Cortex of kidney (tissue), 1 donor: ENCODE measurements at places on chromosomes 2 and 18.

DNA sequence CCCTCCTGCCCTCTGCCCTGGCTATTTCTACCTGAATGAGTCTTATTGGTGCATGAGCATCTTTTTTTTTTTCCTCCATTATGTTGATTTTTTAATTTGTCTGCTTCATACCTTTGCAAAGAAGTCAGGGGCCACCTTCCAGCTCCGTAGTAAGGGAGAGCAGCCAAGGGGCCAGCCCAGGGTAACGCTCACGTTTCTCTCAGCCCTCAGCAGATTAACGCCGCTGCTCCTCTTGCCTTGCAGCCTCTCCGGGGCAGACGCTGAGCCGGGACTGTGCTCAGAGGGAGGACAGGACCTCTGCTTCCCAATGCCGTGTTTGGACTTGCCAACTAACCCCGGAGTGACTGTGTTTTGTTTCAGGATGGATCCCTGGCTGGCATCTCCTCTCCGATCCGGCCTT is 241.7 kb downstream of the ATAD2B start:
- DNase-seq, result no peak

GRCh38 chr18:25825056-25825455 is 265.4 kb downstream of the SS18 start:
- no peak for DNase-seq

DNA sequence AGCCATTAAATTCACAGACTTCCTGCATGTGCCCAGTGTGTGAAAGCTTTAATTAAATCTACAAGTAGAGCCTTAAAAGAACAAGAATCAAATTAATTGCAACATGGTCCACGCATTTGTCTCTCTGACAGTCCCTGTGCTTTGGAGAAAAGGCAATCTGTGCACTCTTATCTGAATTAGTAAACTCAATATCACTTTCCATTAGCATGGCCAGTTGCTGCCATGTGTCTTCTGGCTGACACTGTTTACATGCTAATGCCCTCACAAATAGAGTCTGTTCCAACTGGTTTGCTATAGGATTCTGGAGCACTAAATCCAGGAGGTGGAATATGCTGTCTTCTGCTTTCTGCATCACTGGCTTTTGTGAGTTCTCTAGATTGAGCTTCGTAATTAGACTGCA is 434.5 kb upstream of the RAB12 start:
- no peak for DNase-seq

- DNase-seq, result no peak
These were observed 343.6 kb downstream of the TDRD15 start for GRCh38 chr2:21467280-21467818.

DNA sequence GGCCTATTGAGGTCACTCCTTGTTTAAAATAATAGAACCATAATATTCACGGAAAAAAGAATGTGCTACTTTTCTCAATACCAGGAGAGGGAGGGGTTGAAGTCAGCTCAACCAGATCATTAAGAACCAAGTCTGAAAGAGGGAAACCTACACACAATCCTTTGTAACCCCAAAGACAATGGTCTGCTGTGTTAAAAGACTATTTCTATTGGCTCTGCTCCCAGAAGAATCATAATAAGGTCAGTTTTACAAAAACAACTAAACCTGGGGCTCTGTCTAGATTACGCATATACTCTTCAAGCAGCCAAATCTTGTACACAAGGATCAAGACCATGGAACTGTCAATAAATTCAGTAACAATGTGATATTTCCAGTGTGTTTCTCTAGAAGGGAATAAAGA is 177.2 kb upstream of the CRIM1 start:
- DNase-seq, result no peak

- DNase-seq, result no peak
These were observed 102.9 kb downstream of the SLC39A10 start for GRCh38 chr2:195759877-195760276.

- DNase-seq, result no peak
These were observed 968.7 kb upstream of the ZEB2 start for GRCh38 chr2:145488571-145488970.

GRCh38 chr2:43631618-43632317 is 5.3 kb upstream of the PLEKHH2 start:
- DNase-seq, result no peak
